HFF-Myc (cell line): ENCODE measurements at places on chromosomes 5 and 9.

GRCh38 chr9:114674798-114675540 is 7.0 kb downstream of the TEX48 start:
- DNase-seq = no peak

DNA sequence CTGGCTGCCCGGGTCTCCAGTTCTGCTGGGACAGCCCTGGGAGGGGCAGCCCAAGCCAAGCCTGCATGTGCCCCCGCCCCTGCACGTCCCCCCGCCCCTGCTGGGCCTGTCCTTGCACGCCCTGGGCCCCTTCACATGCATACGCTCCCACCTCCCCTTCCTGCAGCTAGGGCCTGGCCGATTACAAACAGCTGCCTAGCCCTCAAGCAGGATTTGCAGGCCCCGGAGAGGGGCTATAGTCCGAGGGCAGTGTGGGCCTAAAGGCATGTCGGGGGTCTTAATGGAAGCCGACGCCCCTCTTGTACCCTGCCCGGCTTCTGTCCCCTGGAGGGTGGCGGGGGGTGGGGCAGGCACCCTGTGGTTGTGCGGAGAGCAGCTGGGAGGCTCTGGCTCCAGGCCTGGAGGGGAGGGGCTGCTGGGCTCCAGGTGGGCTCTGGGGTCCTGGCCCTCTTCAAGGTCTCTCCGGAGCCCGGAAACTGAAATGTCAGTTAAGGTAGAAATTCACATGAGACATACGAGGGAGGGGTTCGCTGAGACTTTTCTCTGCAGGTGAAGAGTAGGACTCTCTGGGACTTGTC is 16.9 kb downstream of the COL5A1 start:
- no peak for DNase-seq

DNA sequence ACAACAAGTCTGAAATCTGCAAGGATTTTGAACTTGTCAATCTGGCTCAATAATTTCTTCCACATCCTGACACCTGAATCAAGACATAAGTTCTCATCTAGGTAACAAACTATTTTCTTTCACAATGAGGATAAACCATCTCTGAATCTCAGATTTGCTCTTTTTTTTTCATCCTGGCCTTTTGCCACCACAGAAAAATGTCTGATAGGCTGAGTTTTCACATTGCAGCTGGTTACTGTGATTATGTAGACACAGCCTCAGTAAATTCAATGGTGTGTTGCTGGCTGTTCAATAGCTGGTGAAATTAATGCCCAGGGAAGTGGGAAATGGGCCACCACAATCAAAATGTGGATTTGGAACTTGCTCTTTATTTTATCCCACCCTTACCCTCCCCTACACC is 2.8 kb upstream of the ADRA1B start:
- no peak for DNase-seq

DNA sequence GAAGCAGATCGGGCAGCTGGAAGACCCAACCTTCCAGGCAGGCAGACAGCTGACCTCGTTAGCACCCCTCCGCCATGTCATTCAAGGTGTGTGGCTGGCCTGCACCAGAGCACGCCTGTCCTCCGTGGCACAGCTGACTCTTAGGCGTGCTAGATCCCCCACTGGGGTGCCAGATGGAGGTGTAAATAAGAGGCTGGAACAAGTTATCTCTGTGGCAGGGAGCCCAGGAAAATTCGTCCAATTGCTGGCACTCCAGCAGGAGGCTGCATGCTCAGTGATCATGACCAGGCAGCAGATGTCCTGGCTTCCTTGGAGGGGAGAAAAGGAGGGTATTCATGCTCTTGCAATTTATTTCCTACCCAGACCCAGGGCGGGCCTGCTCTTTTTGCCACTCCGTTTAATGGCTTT is 7.8 kb upstream of the ALDOB start:
- DNase-seq = no peak

GRCh38 chr5:107766439-107766838 is 95.7 kb upstream of the EFNA5 start:
- no peak for DNase-seq

DNA sequence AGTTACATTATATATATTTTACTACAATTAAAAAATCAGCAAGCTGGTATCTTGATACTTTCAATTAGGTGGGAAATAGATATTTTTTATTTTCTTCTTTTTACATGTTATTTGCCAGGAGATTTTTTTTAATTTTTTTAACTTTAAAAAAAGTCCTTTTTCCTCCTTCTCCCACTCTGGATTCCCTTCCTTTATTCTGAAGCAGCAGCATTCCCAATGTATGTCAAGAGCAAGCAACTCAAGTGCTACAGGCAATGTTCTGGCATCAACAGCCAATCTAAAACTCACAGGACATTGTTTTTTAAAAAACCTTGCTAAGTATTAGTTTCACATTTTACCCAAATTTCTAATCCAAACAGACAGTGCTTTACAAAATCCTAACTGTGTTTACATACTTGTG is 41.4 kb downstream of the GOLPH3 start:
- DNase-seq = no peak

- no peak for DNase-seq
Observed at GRCh38 chr5:55509796-55510522, 24.8 kb downstream of the PLPP1 start.

DNA sequence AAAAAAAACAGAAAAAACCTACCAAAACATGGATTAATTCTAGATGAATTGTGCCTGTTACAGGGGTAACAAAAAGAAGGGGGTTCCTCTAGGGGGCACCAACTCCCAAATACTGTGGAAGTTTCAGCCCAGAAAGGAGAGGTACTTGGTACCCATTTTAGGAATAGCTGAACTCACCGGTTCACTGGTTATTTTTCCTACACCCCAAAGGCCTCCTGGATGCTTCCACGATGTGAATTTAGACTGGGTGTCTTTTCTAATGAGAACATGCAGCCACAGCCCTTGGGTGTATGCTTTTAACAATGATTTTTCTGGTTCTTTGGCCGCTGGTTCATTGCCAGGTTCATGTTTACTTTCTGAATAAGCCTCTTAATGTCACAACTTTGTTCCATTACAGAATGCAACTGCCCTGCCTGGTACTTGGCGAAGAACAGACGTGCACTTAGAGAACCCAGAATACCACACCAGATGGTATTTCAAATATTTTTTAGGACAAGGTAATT is 46.7 kb downstream of the GARNL3 start:
- no peak for DNase-seq

GRCh38 chr5:176579323-176579722 is 30.2 kb downstream of the CDHR2 start:
- no peak for DNase-seq

- DNase-seq = no peak
Observed at GRCh38 chr9:115980502-115980901, 173.1 kb upstream of the PAPPA start.

DNA sequence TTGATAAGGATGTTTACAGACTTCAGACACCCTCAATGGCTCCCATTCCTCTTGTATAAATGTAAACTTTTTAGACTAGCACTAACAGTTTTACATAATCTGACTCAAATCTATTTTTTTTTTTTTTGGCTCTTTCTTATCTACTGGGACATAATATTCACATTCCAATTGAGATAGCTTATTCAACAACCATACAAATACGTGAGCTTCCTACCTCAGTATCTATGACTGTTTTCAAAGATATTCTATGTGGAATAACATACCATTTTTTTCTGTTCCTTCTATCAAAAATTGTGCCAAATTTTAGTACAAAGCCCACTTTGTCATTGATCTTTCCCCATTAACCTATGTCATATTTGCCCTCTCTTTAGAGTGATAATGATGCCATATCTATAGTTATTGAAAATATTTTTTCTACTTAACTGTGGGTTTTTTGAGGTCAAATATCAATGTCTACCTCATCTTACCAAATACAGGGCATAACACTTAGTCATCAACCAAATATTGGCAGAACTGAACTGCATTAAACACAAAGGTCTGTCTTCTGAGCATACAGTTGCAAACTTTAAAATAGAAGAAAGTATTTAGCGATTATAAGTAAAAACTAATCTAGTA is 482.6 kb downstream of the PTPRD start:
- DNase-seq = no peak
